Vagina (tissue), 2 donors: ENCODE measurements at places on chromosomes 2 and 18. TPM values are rescaled to one million over a fixed set of nuclear protein-coding genes. Genes with fewer than 3 reads are reported as not detected.

DNA sequence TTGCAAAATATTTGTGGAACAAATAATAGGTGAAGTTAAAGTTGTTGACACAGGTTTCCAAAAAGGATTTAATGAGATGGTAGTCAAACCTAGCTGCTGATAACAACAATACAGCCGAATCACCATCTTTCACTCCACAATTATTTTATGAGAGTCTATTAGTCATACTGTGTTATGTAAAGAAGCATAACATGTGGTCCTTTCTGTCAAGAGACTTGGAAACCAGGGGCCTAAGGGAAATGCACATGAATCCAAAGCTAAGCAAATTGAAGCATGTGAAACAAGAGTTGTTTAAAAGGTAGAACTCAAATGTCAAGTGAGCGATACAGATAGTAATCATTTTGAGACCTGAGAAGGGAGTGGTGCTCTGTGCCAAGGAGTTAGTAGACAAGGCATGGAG, 16.0 kb downstream of the CD28 start:
- no peak for DNase-seq
- no peaks in the 10 kb centered on the region for H3K27me3 ChIP-seq
- no peak overlapping the region for H3K27ac ChIP-seq
- no peak overlapping the region for H3K4me3 ChIP-seq
- H3K36me3 ChIP-seq: no peaks in the 10 kb centered on the region

- H3K36me3 ChIP-seq: no peaks in the 10 kb centered on the region
- peaks cover 46% of the 10 kb centered on the region for H3K4me1 ChIP-seq
- H3K4me3 ChIP-seq: no peak overlapping the region
- H3K27me3 ChIP-seq: no peaks in the 10 kb centered on the region
- H3K27ac ChIP-seq: peak overlapping the region; percentile 83
- DNase-seq: no peak
Observed at GRCh38 chr2:235640926-235641723, 147.3 kb downstream of the AGAP1 start.

DNA sequence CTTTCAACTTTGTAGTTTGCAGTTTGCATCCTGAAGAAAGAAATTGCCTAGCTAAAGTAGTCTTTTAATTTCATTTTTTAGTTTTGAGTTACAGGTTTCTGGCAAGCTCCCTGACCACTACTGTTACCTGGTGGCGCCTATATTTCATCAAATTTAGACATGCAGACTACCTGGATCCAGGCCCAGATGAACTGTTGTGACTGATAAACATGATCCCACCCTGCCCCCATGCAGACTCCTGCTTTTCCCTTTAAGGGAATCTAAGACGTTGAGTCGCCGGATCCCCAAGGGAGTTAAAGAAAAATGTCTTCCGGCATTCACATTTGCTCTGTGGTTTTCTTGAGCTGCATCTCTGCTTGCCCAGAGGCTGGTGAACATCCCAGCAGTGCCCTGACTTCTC, 22.2 kb downstream of the METAP1D start:
- no peak for DNase-seq
- no peaks in the 10 kb centered on the region for H3K4me1 ChIP-seq
- H3K36me3 ChIP-seq: no peaks in the 10 kb centered on the region
- H3K4me3 ChIP-seq: no peak overlapping the region
- no peak overlapping the region for H3K27ac ChIP-seq
- H3K27me3 ChIP-seq: no peaks in the 10 kb centered on the region

GRCh38 chr2:204260162-204260877, 285.0 kb upstream of the PARD3B start:
- H3K4me1 ChIP-seq: no peaks in the 10 kb centered on the region
- DNase-seq: no peak
- H3K36me3 ChIP-seq: no peaks in the 10 kb centered on the region
- no peak overlapping the region for H3K27ac ChIP-seq

DNA sequence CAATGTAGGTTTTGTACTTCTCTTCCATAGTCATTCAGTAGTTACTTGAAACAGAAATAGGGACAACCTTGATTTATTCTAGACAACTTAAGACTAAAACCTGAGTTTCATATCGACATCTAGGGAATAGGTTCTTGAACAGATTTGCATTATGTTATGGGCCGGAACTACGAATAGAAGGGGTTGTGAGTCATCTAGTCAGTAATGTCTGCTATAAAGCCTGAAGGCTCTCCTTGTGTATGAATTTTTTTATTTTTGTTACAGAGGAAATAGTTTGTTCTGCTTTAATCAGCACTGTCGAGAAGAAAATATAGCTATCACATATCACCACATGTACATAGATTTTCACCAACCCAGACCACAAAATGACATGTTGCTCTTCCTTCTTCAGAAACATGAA, 17.3 kb upstream of the TRIM43 start:
- no peak overlapping the region for H3K4me3 ChIP-seq
- H3K27ac ChIP-seq: no peak overlapping the region
- DNase-seq: no peak
- no peaks in the 10 kb centered on the region for H3K27me3 ChIP-seq
- no peaks in the 10 kb centered on the region for H3K36me3 ChIP-seq
- no peaks in the 10 kb centered on the region for H3K4me1 ChIP-seq

DNA sequence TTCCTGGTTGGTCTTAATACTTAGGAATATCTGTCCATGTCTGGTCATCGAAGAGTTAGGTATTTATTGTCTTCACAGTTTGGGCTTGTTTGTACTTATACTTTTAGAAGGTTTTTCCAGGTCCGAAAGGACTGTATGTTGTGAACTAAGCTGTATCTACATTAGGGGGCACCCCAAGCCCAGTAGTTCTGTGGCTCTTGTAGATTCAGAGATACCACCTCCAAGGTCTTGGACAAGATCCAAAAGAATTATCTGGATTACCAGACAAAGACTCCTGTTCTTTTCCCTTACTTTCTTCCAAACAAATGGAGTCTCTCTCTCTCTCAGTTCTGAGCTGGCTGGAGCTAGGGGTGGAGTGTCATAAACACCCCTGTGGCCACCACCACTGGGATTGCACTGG, 328.7 kb downstream of the ZNF804A start:
- DNase-seq: no peak
- H3K27ac ChIP-seq: no peak overlapping the region
- no peaks in the 10 kb centered on the region for H3K27me3 ChIP-seq
- H3K36me3 ChIP-seq: no peaks in the 10 kb centered on the region

- H3K4me3 ChIP-seq: peak within 1 kb of the TSS; percentile 88
- no peaks in the 10 kb centered on the region for H3K27me3 ChIP-seq
- H3K4me1 ChIP-seq: peaks cover 29% of the 10 kb centered on the region
Observed at GRCh38 chr2:118013724-118014491, at the start of gene CCDC93. TSS of gene CCDC93 (minus strand) at chr2:118014070. CDS start at chr2:118013995, 75 bp downstream.

DNA sequence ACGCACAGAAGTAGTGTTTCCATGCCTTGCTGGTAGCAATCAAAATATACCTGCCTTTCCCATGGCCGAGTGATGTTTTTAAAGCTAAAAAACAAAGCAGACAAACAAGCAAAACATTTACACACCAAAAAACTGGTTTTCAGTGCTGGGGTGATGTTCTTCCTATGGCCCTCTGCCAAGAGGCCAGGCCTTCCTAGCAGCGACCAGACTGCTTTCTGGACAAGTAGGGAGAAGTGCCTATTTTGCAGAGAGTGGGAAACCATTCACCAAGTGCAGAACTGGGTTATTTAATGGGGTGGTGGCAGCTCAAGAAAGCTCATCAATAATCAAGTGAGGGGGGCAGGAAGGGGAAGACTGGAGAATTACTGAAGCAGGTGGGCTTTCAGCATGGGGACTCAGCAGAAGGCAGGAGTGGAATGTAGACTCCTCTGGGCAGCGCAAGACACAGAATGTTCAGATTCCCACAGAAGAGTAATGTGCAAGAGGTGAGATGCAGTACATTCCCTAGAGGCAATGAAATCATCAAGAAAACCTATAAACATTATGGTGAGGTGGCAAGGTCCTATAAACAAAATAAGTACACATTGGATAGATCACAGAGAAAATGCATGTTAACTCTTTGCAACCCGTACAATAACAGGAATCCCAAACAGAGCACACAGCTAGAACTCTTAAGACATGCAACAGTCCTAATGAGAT, 44.0 kb downstream of the CPO start:
- no peaks in the 10 kb centered on the region for H3K36me3 ChIP-seq
- no peaks in the 10 kb centered on the region for H3K27me3 ChIP-seq
- H3K4me3 ChIP-seq: no peak overlapping the region
- peaks cover 4% of the 10 kb centered on the region for H3K4me1 ChIP-seq
- H3K27ac ChIP-seq: no peak overlapping the region
- DNase-seq: no peak

- DNase-seq: no peak
- no peaks in the 10 kb centered on the region for H3K36me3 ChIP-seq
- no peaks in the 10 kb centered on the region for H3K4me1 ChIP-seq
Observed at GRCh38 chr2:31467426-31467825, 52.9 kb upstream of the XDH start.

DNA sequence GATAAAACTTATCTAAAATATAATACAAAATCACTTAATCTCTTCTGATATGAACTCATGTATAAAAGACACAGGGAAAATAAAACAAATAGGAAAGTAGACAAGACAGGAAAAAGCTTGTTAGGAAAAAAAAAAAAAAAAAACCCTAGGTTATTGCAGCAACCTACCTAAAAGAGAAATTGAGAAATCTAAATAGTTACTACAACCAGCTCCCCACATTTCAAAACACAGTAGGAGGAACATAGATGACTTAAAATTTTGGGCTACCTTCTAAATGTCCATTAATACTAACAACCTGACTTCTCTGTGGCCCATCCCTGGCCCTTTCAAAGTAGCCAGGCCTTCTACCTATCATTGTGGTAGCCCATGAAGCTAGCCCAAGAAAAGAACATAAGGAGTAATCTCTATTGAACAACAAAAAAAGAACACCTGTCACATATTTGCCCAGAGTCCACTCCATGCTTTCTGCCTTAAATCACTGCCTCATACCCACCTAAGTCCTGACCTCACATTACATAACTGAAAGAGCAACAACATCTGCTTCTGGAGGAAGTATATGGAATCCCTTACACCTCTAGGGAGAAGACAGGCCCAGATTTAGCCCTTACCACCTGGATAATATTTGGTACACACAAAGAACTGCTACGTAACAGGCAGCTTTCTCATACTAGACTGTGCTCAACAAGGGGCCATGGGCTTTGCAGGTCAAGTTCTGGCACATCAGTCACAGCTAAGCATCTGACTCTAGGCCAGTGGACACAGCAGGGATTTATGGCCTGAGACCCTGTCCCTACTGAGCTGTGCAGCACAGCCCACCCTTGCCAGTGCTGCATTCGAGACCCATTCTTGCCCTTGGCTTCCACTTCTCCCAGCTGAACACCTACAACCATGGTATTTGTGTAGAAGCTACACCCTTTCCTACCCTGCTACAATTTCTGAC, 8.5 kb downstream of the SUCLG1 start:
- H3K4me1 ChIP-seq: peaks cover 33% of the 10 kb centered on the region
- no peak overlapping the region for H3K27ac ChIP-seq
- no peaks in the 10 kb centered on the region for H3K27me3 ChIP-seq
- no peak overlapping the region for H3K4me3 ChIP-seq
- H3K36me3 ChIP-seq: peaks cover 20% of the 10 kb centered on the region

- no peak overlapping the region for H3K27ac ChIP-seq
- DNase-seq: no peak
- no peaks in the 10 kb centered on the region for H3K4me1 ChIP-seq
- no peaks in the 10 kb centered on the region for H3K27me3 ChIP-seq
- H3K36me3 ChIP-seq: no peaks in the 10 kb centered on the region
Observed at GRCh38 chr2:175432021-175432420, 250.5 kb upstream of the ATP5MC3 start.

DNA sequence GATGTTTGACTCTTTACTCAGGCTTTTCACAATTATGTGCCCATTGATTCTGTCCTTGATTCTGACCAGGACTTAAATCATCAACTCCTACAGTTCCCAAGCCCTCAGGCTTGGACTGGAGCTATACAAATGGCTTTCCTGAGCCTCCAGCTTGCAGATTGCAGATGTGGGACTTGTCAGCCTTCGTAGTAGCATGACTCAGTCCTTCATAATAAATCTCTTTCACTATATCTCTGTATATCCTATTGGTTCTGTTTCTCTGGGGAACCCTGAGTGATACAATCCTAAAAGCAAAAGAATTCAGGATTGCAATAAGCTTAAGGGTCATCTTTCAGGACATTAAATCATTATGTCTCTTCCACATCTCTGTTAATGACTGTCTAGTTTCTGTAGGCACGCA, 356.6 kb downstream of the RIT2 start:
- H3K27ac ChIP-seq: no peak overlapping the region
- H3K36me3 ChIP-seq: no peaks in the 10 kb centered on the region
- no peak overlapping the region for H3K4me3 ChIP-seq
- DNase-seq: no peak
- no peaks in the 10 kb centered on the region for H3K27me3 ChIP-seq
- no peaks in the 10 kb centered on the region for H3K4me1 ChIP-seq

GRCh38 chr2:222959358-222959757, 92.6 kb upstream of the KCNE4 start:
- H3K27me3 ChIP-seq: no peaks in the 10 kb centered on the region
- no peak overlapping the region for H3K27ac ChIP-seq
- H3K4me3 ChIP-seq: no peak overlapping the region
- H3K4me1 ChIP-seq: no peaks in the 10 kb centered on the region
- DNase-seq: no peak

- H3K4me1 ChIP-seq: no peaks in the 10 kb centered on the region
- no peaks in the 10 kb centered on the region for H3K27me3 ChIP-seq
- no peak overlapping the region for H3K4me3 ChIP-seq
- H3K27ac ChIP-seq: no peak overlapping the region
- no peaks in the 10 kb centered on the region for H3K36me3 ChIP-seq
Observed at GRCh38 chr18:59242906-59243305, 22.9 kb downstream of the GRP start.

GRCh38 chr2:178909507-178909906, 102.3 kb upstream of the TTN start:
- DNase-seq: no peak
- no peaks in the 10 kb centered on the region for H3K27me3 ChIP-seq
- H3K4me1 ChIP-seq: no peaks in the 10 kb centered on the region
- H3K36me3 ChIP-seq: no peaks in the 10 kb centered on the region
- H3K4me3 ChIP-seq: no peak overlapping the region
- H3K27ac ChIP-seq: no peak overlapping the region

GRCh38 chr2:187640926-187641510, 86.8 kb upstream of the TFPI start:
- H3K4me1 ChIP-seq: no peaks in the 10 kb centered on the region
- DNase-seq: no peak

The EIPR1 gene
- total RNA-seq: 39.8 TPM

The KDM3A gene
- 38.3 TPM for total RNA-seq

The TCF7L1 gene
- total RNA-seq: 8.3 TPM

The ASB18 gene
- total RNA-seq: not detected

The SULT1C2 gene
- not detected for total RNA-seq

The AMMECR1L gene
- 15.2 TPM for total RNA-seq

The RGPD4 gene
- total RNA-seq: not detected

The C2orf66 gene
- not detected for total RNA-seq

The MYO5B gene
- total RNA-seq: 22.6 TPM

The OSBPL6 gene
- total RNA-seq: 2.7 TPM

The RBKS gene
- 2.2 TPM for total RNA-seq

The LOXHD1 gene
- total RNA-seq: not detected
